ENCODE measurements at places on chromosomes 4 and X.

DNA sequence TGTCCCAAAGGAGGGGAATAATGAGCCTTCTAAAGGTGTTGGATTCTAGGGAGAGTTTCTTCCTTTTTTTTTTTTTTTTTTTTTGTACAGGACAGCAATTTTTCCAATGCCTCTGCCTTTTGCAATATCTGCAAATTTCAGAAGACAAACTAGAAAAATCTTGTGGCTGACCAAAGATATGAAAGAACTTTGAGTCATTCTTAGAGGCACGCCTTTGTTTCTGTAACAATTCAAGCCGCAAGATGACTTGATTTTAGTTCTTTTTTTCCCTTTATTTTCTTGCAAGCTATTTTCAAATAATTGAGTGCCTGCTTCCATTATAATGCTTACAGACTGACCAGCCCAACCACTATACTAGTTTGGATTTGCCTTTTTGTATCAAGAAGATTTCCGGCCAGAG lies 47.6 kb upstream of the UXT start:
- no peak for DNase-seq

GRCh38 chr4:171532968-171533367 lies 280.2 kb upstream of the GALNTL6 start:
- DNase-seq = no peak

DNA sequence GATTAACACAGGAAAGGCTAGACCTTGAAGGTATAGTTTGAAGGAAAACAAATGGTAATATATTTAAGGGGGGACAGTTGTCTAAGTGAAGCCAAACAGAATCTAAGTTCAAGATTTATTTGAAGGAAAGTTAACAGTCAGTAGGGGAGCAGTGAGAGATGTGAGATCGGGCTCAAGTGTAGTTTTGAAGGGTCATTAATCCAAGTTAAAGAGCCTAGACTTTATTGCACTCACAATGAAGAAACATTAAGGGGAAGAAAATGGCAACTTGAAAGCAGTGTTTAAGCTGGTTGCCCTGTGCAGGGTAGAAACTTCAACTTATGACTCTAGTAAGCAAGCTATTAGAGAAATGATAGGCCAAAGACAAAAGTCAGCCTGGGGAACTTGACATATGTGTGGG lies 1952.2 kb downstream of the PCDH7 start:
- DNase-seq = no peak

DNA sequence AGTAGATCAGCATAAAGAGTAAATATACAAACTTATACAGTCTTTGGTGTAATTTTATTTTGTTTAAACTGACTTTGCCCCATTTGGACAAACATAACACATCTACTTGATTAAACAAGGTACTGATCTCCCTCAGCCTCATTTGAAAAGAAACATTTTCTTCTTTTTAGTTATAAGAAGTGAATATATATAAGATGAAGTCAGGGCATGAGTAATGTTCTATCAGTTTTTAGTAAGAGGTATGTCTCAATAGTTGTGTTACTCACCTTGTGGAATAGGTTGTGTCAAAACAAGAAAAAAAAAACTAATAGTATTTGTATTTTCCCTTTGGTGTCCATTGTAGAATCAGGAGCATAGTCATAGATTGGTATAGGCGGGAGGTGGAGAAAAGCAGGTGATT lies 327.4 kb downstream of the RPA4 start:
- DNase-seq = no peak

- no peak for DNase-seq
These were observed 37.3 kb upstream of the GUCY1A1 start for GRCh38 chr4:155629183-155629825.

DNA sequence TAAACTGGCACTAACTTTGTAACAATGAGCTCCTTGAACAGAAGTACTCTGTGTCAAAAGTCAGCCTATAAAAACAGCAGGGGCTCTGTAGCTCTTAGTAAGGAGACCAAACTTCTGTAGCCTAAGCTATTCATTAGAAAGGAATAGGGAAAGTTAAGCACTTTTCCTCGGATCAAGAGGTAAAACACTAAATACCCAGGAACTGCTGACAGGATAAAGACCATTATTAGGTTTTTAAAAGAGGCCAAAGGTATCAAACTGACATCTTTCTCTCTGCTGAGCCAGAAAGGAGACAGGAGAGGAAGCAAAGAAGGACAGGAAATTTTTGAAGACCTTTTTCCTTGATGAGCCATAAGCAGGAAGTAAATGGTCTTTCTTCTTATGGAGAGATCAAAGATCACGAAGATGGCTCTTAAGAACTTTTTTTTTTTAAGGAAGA lies 31.9 kb downstream of the ANAPC10 start:
- DNase-seq = no peak

DNA sequence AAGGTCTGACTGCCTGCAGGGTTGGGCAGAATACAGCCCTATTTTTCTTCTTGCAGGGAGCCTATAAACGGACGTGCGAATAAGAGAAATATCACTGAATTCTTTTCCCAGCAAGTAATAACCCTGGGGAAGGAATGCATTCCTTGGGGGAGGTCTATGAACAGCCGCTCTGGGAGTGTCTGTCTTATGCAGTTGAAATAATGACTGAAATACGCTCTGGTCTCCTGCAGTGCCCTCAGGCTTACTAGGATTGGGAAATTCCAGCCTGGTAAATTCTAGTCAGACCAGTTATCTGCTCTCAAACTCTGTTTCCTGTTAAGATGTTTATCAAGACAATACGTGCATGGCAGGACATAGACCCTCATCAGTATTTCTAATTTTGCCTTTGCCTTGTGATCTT lies 72.1 kb upstream of the FAM241A start:
- no peak for DNase-seq

GRCh38 chr4:186808630-186809018 lies 85.0 kb upstream of the FAT1 start:
- DNase-seq = no peak

GRCh38 chr4:81003597-81004111 lies 26.9 kb upstream of the BMP3 start:
- DNase-seq = no peak

- no peak for DNase-seq
These were observed 1195.2 kb downstream of the TECRL start for GRCh38 chr4:63214076-63214475.

DNA sequence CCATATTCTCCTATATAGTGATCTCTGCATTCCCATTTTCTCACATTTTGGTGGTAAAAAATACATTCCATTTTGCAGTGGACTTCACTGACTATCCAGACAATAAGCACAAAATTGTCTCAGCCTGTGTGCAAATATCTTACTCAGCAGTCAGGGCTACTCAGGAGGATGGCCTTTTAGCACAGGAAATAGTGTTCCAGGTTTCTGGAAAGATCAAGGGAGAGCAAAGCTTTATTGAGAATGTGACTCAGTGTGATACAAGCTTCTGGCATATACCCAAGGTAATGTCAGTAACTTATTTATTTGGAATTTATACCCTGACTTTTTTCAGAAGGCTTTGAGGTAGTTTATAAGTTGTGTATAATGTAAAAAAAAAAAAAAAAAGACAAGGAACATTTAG lies 233.4 kb downstream of the TEX13A start:
- no peak for DNase-seq

GRCh38 chr4:140189805-140190204 lies 35.8 kb upstream of the MAML3 start:
- DNase-seq = no peak

- no peak for DNase-seq
These were observed 123.6 kb upstream of the INTU start for GRCh38 chr4:127509155-127509554.

DNA sequence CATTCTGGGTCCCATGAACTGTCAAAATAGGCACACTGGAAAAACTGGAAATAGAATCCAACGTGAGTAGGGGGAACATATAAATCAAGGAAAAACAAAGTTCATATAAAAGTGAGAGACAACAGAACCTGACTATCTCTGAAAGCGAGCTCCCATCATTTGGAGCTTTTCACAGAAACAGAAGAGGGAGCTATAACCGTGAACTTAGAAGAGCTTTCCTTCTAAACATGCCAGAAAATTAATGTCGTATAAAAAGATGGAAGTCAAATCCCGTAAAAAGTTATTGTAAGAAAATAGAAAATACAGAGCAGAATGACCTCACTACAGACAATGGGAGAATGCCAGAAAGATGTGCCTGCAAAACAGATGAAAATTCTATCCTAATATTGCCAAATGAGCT lies 23.9 kb upstream of the HSD17B10 start:
- DNase-seq = no peak

DNA sequence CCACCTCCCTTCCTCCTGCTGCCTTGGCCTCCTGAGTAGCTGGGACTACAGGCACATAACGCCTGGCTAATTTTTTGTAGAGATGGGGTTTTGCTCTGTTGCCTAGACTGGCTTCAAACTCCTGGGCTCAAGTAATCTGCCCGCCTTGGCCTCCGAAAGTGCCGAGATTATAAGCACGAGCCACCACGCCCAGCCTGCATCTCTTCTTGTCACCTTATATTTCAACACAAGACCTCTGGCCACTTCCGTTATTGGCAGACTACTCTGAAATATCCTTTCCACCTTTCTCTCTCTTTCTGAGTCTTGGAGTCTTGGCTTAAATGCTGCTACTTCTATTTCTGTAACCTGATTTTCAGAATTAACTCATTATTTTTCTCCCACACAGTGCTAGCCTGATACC lies 5.6 kb downstream of the KIAA0232 start:
- no peak for DNase-seq

- DNase-seq = no peak
These were observed 86.6 kb upstream of the TMEM150C start for GRCh38 chr4:82648356-82648755.

DNA sequence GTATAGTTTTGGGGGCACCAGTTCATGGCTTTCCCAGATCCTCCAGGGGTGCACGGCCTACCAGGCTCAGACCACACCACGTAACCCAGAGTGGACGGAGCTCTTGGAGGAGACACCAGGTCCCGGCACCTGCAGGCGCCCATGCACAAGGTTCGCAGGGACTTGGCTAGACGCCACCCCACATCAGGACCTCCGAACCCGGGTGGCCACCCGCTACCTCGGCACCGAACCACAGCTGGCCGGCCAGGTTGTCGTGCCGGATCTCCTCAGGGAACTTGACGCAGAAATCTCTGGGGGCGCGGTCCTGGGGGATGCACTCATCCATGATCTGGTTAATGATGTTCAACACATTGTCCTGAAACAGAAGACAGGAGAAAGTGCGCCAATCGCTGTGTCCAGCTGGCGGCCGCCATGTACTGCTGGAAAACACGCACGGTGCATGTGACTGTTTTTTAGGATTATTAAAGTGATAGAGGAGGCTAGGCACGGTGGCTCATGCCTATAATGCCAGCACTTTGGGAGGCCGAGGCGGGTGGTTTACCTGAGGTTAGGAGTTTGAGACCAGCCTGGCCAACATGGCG lies 77.1 kb downstream of the ZFYVE28 start:
- no peak for DNase-seq

- no peak for DNase-seq
These were observed 90.8 kb downstream of the PPP2R2C start for GRCh38 chr4:6381571-6382123.

DNA sequence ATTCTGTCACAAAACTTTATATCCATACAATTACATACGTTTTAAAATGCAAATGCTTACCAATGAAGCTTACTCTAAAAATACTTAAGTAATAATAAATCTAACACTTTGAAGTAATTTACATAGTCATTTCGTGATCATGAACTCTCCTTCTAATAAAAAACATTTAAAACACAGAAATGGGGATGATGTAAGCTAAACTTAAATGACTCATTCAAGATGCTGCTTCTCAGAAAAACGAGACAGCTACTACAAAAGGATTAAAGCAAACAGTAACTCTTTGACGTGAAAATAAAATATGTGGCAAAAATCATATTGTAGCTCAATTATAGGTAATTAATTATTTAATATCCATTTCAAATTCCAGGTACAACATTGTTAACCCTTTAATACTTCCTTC lies 148.7 kb downstream of the FGF16 start:
- DNase-seq = no peak

GRCh38 chr4:71004281-71004851 lies 10.9 kb downstream of the DCK start:
- no peak for DNase-seq

DNA sequence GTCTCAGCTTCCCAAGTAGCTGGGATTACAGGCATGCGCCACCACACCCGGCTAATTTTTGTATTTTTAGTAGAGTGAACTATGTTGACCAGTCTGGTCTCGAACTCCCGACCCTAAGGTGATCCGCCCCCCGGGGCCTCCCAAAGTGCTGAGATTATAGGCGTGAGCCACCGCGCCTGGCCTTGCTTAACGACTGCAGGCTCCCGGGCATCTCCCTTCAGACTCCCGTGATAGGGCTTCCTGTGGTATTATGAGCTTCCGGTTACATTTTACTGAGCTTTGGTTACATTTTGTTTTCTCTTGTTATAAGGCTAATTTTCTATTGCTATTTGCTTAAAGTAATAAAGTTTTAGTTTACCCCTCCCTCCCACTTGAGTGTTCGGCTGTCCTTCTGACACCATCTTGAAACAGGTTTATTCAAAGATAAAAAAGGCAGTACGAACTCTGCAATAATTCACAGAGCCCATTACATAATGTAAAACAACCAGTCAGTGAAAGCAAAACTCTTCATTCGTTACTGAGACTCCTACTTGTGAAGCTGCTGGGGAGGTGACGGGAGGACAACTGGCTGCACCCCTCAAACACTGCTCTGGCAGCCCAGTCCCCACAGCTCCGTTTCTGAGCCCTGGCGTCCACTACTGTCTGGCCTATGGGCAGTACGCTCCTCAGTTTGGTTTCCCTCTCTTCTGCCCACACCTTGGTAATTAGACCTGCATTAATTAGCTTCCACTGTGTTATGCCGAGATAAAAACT lies 795.7 kb upstream of the SLIT2 start:
- DNase-seq = no peak

DNA sequence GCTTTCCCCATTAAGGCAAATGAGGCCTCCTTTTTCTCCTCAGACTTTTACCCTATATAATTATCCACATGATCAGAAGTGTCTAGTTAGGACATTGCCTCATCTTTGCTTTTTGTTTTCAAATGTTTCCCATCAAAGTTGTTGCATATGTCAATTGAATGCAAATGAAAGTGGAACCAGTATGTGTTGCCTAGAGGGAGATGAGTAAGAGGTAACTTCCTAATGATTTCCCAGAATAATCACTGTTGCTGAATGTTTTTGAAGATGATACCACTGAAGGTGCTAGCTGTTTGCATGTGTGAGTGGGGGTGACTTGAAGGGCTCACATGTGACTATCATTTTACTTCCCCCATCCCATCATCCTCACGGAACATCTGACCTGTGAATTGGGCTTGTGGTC lies 33.9 kb downstream of the PAK3 start:
- DNase-seq = no peak

DNA sequence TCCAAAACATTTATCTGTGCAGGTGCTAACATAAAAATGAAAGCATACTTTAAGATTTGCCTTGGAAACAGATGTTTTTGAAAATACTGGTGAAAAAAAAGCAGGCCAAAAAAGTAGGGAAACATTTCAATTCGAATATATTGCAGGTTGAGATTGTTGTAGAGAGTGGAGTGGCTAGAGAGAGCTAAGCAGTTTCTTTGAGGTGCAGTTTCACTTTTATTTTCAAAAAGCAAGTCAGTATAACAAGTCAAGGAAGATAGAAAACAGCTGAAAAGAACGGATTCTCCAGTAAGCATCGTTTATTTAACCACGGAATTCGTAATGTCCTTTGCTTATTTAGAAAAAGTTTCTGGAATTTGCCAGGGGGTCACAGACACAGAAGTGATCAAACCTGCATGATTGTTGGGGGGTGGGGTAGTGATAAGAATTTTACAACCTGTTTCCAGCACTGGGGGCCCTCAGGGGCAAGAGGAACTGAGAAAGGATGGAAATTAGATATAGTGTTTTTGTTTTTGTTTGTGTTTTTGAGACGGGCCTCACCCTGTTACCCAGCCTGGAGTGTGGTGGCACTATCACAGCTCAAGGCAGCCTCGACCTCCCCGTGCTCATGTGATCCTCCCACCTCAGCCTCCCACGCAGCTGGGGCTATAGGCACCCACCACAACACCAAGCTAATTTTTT lies 175.0 kb downstream of the TENM3 start:
- no peak for DNase-seq

Data from NCI-H446 (cell line).